Kidney (tissue), 22 donors: ENCODE measurements at places on chromosomes 3 and 15.

DNA sequence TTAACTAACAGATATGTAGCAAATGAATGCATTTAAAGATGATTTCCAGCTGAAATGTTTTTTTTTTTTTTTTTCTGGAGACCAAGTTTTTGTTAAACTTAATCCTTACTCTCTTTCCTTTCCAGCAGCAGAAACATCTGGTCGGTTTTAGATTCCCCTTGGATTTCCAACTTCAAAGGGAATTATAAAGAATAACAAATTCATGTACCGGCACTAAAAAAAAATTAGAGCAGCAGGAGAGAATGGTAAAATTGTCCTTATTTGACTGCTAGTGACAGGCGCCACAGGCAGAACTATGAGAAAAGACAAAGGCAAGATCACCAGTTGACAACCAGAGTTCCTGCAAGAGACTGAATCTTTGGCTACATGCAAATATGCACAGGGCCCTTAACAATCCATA, 393.3 kb downstream of the TIGIT start:
- DNase-seq: no peak

- no peak for DNase-seq
Measured at GRCh38 chr3:51943451-51944391, 1.6 kb downstream of the PARP3 start.

DNA sequence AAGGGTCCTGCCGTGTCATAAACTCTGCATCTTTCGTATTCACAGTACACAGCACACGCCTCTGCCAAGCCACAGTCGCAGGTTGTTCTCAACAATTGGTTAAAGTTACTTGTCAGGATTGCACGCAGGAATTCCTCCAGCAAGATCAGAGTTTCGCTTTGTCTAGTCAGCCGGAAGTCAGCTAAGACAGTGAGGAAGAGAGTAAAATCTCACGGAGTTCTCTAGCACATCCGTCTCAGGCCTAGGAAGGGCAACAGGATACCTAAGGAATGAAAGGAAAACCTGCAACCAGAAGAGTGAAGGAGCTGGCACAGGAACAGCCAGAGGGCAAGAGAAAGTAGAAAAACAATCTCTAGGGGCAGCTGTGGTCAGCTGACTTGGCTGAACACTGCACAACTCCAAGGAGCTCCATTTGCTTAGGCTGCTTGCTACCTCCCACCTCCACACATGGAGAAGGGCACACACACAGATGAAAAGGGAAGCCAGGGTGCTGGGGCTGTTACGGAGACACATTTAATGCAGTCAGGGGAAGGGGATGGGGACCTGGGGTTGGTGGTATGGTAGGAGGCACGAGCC, 23.7 kb downstream of the RORA start:
- no peak for DNase-seq

DNA sequence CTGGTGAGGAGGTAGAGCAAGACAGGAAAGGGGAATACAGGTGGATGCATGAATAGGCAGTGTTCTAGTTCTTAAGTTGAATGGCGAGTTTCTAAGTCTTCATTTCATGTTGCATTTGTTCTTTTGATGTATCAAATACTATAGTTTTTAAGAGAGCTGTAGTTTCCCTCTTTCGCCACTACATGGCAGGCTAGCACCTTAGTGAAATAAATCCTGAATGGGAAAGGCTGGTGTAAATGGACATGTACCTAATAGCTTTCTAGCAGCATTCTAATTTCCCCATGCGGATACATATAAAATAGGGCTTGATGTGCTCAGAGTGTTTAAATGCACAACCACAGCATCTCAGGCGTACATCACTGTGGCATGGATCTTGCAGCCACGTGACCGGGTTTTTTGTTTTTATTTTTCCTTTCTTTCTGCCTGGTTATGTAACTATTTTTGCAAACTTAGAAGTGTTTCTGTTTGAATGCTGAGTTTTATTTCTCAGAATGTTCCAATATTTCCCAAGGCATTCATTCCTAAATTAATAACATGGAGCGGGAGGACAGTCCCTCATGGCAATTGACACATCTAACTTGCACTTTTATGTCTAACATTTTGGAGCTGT, 23.5 kb upstream of the CLN6 start:
- DNase-seq: peak; percentile 93

GRCh38 chr3:184335661-184336546, 1.5 kb upstream of the FAM131A start:
- peak; percentile 88 for DNase-seq

DNA sequence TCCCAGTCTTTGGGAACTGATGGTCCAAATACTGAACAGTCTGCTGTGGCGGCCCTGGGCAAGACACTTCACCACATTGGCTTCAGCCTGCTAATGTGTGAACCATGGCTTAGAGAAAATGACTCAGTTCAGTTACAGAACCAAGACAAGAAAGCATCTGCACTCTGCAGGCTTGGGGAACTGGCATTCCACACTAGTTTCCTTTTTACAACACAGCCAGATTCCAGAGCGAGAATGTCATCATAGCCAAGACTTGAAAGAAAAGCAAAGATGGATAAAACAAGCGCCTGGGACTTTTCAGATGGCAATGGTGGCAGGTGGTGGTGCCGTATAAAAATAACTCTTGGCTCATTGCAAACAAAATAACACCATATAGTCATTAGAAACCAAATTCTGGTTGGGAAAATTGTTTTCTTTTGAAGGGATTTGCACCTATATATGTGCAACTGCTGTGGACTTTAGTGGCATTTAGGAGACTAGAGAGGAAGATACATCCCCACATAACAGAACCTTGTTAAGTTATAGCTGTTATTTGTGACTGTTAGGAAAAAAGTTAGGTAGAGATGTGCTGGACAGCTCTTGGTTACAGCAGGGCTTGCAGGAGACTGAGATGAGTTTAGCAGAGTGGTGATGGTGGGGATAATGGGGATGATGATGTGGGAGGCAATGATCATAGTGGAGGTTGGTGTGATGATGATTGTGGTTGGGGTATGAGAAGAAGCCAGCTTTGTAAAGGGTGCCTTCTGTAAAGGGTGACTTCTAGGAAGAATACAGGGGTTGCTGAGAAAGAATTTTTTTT, 273.6 kb downstream of the THRB start:
- DNase-seq: peak; percentile 10

DNA sequence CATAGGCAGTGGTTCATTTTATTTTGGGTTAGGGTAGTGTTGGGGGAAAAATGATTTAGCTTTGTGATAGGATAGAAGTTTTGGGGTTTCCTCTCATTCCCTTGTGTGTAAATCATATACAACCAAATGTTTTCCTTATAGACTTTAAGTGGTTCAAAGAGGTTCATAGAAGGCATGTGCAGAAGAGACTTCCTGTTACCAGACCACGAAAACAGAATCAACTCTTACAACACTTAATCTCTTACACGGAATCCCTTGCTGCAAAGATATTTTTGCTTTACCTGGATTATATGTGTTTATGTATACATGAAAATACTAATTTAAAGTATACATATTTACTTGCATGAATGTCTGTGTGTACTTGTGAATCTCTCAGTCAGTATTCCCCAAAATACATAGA, 2.9 kb downstream of the TMOD2 start:
- DNase-seq: no peak

DNA sequence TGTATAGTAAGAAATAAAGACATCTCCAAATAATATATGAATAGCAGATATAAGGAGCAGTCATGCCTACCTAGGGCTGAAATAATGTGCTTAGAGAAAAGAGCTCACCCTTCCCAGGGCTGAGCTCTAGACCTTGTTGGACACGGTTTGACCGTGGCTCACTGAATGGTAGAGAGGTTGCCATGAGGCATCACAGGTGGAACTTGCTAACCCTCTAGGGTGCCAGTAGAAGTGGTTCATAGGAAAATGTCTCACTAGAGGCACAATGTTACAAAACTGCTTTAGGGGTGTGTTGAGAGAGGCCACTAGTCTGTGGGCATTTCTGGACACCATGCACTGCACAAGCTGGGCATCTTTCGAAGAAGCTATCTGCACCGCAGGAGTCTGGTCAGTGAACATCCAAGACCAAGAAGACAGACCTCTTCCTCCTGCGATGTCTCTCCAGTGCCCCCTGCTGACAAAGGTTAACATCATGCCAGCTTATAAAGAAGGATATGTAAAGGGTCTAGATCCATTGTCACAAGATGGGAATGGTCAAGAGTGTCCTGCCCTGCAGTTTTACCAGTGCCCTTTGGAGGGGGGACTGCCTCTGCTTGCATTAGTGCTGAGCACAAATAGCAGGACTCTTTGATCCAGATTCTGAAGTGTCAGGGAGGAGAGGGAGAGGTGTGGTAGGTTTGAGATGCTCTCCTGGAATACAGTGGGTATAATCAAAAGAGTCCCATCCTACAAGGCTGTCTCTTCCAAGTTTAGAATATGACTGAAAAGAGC, 266.8 kb downstream of the ZNF385D start:
- peak; percentile 48 for DNase-seq
